Hematopoietic multipotent progenitor cell treated with erythropoietin and hydrocortisone succinate and interleukin-3 and kit ligand, for 4 days (in vitro differentiated cells): ENCODE measurements at places on chromosomes 13 and 19.

DNA sequence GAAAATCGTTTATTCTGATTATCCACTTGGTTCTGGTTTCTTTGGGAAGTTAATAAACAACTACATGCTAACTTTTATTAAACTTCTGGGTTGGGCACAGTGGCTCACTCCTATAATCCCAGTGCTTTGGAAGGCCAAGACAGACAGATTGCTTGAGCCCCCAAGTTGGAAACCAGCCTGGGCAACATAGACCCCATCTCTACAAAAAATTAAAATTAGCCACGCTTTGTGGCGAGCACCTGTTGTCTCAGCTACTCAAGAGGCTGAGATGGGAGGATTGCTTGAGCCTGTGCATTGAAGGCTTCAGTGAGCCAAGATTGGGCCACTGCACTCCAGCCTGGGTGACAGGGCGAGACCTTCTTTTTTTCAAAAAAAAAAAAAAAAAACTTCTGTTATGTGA lies 21.7 kb downstream of the GPR180 start:
- no peak for DNase-seq

DNA sequence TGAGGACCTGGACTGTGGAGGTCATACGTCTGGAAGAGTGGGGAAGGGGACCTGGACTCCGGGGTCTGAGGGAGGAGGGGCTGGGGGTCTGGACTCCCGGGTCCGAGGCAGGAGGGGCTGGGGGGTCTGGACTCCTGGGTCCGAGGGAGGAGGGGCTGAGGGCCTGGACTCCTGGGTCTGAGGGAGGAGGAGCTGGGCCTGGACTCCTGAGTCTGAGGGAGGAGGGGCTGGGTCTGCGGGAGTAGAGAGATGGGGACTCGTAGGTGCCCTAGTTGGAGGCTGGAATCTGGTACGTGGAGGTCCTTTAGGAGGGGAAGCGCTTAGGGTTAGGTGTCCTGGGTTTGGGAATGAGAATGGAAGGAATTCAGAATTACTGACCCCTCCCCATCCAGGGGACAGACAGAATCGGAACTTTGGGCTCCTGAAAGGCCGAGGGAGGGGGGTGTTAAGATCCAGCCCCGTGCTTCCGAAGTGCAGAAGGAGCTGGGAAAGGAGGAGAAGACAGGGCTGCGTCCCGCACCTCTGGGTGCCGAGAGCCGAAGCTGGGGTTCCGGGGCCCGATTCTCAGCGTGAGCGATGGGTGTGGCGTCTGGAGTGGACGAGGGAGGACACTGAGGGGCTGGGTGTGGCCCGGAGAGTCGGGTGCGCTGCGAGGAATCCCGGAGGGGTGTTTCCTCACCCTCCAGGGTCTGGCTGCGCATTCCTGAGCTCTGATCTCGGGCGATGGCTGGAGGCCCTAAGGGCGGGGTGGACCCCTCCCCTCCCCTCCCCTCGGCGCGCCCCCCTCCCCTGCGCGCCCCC lies 608 bp downstream of the MYADM start:
- DNase-seq, result peak; percentile 56

- DNase-seq, result no peak
These were observed 109.5 kb upstream of the TSC22D1 start for GRCh38 chr13:44685641-44686040.

- DNase-seq, result peak; percentile 85
These were observed 30.3 kb upstream of the FRY start for GRCh38 chr13:32001154-32001768.

DNA sequence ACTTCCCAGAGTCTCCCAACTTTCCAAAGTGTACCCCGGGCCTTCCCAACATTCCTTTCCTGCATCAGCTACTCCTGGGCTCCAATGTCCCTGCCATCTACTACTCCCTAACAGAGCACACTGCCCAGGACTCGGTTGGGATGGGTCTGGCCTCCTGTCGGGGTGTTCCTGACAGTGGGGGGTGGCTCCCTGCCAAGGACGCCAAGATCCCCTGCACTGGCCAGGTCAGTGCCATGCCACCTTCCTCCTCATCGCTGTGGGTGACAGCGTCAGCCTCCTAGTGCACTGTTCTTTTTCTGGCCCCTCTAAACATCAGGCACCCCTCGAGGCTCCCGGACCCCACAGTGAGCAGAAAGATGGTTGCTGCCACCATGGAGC lies 13.8 kb downstream of the EPS15L1 start:
- DNase-seq, result no peak

DNA sequence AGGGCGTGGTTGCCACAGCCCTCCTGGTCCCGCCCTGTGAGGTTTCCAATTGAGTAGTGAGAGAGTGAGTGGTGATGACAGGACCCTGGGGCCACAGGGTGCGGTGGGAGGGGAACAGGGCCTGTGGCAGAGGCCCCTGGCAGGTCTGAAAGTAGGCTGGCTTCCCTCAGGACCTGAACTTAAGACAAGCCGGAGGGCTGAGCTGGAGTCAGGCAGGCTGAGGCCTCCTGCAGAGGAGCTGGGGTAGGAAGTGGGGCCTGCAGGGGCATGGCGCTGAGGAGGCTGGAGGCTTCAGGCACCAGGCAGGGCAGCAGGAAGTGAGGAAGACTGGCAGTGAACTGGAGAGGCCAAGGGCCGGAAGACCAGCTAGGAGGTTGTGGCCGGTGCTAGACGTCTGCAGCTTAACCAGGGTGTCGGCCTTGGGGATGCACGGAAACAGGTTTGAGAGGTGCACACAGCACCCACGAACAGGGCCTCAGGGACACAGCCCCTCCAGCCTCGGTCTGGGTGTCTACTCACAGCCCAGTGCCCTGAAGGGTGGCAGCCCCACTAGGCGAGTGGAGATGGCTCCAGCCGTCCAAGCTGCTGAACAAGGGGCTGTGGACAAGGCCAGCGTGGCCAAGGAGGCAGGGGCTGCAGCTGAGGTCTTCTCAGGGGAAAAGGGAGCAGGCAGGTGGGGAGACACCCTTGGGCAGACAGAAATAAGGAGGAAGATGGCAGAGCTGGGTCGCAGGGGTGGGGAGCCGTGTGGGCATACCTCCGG lies 17.8 kb downstream of the POP4 start:
- peak; percentile 53 for DNase-seq

GRCh38 chr19:54164369-54165068 lies 5.0 kb upstream of the LENG1 start:
- DNase-seq, result peak; percentile 81

DNA sequence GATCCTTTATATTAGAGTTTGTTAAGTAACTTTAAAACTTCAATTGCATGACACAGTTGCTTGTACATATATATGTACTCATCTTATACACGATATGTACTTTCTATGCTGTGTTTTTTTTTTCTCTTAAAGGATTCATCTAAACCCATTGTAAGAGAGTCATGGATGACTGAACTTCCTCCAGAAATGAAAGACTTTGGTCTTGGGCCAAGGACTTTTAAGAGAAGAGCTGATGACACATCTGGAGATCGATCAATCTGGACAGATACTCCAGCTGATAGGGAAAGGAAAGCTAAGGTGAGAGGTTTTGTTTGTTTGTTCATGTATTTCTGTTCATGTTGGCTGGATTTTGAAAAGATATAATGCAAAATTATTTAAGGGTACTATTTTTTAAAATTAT lies 26.0 kb downstream of the GPALPP1 start:
- DNase-seq, result no peak

DNA sequence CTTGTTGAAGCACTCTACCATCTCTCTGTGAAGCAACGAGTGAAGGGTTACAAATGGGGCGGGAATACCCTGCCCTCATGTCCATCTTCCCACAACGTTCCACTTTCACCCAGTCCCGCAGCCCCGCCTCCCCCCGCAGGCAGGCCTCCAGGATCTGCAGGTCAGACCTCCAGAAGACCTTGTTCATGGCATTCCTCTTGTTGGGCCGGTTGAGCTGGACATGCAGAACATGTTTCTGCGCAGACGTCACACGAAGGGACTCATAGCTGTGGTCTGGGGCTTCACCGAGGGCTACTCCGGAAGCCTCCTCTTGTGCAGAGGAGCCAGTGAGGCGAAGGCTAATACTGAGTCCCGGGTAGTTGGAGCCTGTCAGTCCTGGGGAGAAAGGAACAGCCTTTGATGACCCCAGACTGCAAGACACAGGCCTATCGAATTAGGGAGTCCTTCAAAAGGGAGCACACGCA lies 420 bp downstream of the ECH1 start:
- DNase-seq, result peak; percentile 63

- DNase-seq, result no peak
These were observed 1015.0 kb downstream of the SLITRK1 start for GRCh38 chr13:82867284-82867683.

GRCh38 chr13:101627556-101627943 lies 175.1 kb downstream of the ITGBL1 start:
- DNase-seq, result no peak

DNA sequence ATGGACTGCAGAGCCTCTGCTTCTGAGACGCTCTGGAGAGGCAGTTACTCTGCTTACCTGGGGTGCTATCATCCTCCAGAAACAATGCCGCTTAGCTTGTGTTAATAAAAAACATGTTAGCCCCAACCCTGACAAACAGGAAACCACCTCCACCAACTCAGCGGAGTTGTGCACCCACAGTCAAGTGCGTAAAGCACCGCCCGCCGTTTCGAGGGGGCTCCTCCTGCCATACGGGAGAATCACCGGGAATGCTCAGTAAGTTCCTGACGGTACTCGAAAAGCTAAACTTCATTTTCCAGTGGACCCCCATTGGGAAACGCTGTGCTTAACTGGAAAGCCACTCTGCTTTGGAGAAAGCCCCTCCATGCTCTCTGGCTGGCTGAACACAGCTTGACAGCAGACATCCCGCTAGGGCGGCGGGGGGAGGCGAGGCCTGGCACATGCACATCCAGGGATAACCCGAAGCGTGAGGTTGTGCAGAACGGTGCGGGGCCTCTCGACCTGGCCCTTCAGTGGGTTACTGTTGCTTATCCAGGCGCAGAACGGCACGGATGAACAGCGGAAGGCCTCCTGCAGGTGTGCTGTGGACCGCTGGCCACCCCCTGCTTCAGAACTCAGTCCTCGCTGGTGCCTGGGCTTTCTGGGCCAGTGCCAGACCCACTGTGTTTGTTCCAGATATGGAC lies 17.1 kb downstream of the GAS6 start:
- DNase-seq, result no peak

DNA sequence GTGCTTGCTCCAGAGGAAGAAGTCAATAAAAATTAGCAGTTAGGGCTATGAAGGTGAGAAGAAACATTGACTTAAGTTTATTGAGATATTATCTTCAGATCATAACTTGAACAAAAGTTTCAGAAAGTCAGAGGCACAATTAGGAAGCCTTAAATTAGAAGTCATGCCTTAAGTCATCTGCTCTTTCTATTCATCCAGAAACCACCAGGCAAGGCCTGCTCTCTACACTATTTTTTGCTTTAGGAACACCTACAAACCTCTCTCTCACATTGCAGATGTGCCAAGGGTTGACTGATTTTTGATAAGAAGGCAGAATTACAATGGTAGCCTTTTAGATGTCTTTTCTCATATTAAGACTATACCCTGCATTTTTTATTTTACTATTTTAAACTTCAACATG lies 268.7 kb downstream of the SPRY2 start:
- DNase-seq, result no peak

DNA sequence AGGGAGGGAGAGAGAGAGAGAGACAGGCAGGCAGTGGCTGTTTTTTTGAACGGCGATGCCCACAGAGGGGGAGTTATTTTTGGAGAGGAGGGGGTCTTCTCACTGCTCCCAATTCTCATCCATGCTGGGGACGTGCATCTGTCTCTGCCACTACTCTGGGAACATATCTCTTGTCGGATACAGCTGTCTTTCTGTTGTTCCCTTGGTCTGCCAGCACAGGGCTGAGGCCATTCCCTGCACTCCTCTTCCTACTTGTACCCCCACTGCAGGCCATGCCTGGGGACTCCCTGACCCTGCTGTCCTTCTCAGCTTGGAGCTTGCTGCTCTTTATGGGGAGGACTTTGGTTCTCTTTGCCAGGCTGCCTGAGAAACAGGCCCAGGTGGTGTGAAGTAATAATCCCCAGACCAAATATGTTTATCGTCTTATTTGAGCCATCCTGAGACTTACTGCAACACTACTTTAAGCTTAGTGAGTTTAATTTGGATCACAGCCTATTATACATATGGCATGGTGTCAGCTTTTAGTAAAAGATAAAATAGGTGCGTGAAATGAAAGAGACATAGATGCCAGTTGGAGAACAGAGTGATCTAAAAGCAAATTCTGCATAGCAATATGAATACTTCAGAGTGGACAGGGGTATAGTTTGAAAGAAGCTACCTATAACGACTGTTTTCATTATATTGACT lies 19.1 kb downstream of the LRCH1 start:
- no peak for DNase-seq

GRCh38 chr13:49246850-49247642 lies 679 bp upstream of the CDADC1 start:
- peak; percentile 39 for DNase-seq

DNA sequence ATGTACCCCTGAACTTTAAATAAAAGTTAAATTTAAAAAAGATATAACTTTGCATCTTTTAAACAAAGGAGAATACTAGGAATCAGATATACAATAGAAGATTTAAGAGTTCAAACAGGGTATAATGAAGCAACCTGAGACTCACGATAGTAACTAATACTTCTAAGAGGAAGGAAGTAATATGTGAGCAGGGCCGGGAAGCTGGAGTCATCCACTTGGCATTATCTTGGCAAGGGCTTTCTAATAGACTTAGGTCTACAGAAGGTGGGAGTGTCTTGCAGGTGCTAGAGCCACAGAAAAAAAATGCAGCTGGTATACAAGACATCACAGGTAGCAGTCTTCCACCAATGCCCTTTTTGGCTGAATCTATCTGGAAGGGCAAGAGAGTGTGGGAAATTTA lies 231.9 kb downstream of the KCTD12 start:
- DNase-seq, result no peak

- DNase-seq, result no peak
These were observed 965.2 kb downstream of the PCDH9 start for GRCh38 chr13:66264971-66265370.

DNA sequence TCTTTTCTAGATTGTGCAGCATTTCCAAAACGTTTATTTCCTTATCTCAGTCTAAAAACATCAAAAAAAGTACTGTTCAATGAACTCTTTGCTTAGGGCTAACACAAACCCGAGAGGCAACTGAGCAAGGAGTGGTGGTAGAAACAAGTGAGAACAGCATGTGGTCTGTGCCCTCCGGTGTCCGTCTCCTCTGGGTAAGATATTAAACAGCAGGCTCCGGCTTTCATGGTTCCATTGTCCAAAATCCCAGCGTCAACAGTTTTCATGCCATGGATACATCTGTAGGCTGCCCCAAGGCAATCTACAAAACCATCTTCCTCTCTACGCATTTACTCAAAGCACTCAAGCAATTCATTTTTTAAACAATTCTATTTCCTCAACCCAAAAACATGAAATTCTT lies 22.8 kb downstream of the DCLK1 start:
- no peak for DNase-seq

GRCh38 chr13:97353927-97354675 lies 79.9 kb upstream of the RAP2A start:
- no peak for DNase-seq

DNA sequence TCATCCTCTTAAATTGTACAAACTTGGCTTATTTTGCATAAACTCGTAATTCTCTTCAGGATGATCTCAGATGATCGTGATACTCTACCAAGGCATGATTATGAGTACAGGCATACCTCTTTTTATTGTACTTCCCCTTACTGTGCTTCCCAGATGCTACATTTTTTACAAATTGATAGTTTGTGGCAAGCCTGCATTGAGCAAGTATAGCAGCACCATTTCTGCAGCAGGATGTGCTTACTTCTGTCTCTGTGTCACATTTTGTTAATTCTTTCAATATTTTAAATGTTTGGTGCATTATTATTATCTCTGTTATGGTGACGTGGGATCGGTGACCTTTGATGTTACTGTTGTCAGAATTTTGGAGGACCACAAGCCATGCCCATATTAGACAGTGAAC lies 752.3 kb downstream of the PCDH9 start:
- no peak for DNase-seq

- DNase-seq, result no peak
These were observed 521.5 kb downstream of the SLITRK6 start for GRCh38 chr13:85277748-85278147.
